ENCODE measurements at places on chromosomes 3 and 15.

DNA sequence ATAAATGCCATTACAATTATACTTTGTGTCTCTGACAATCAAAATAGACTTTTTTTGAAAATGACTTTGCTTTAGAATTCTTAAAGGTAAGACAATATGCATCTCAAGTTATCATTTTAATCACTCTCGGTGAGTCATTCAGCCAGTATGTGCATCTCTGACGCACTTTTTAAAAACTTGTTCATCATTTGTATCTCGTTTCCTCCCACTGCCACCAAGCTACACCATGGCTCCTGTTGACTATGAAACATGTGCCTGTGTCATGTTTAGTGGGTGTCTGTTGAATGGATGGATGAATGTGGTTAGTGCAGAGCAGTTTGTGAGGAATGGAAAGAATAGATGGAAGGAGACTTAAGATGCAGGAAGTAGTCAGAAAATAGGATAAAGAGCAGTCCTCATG lies 68.6 kb downstream of the ARPP21 start:
- DNase-seq = no peak

DNA sequence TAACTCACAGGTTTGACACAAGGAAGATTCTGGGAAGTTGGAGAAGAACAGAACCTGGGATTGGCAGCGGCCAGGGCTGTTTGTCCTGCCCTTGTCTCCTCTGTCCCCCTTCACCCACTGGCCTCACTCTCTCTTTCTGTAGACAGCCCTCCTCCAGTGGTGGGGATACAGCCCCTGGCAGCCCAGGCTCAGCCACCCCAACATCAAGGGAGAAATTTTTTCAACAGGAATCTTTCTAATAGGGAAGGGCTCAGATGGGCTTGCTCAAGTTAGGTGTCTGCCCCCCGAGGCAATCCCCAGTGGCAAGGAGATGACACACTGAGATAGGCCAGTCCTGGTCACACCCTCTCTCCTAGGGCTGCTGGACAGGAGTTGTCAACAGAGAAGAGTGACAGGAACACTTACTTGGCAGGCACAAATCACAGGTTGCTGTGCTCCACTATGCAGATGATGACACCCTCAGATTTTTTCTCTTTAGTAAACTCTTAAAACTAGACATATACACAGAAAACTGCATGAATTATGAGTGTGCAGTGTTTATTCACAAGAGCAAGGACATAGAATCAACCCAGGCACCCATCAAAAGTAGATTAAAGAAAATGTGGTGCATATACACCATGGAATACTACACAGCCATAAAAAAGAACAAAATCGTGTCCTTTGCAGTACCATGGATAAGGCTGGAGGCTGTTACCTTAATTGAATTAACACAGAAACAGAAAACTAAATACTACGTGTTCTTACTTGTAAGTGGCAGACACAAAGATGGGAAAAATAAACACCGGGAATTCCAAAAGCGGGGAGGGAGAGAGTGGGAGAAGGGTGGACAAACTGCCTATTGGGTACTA lies 36.3 kb downstream of the PLA2G4D start:
- DNase-seq = no peak

DNA sequence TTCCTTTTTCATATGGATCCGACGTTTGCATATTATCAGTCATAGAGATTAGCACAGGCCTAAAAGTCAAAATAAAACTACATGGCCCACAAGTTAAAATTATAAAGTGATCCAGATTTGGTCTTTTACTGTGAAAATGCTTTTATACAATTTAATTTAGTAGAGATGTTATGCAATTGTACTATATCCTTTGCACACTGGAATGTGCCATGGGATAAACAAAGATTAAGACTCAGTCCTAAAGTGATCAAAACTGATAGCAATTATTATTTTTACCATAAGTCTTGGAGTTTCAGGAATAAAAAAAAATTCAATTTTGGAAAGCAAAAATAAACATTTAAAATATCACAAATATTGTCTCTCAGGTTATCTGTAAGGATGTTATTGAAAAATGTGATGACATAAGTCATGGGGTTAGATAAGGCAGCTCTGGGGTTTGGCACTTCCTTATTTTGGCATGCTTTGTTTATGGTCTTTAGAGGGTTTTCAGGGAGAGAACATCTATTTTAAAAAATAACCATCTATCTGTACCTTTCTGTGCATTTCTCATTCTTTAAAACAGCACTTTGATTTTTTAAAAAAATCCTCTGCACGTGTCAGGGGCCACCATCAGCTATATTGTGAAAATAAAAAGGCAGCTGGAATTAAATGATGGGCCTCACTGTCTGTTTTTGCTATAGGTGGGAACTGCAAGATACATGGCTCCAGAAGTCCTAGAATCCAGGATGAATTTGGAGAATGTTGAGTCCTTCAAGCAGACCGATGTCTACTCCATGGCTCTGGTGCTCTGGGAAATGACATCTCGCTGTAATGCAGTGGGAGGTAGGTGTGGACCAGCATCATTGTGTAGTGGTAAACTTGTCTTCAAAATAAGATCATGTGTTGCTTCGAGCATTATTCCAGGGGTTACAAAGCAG lies 67.3 kb downstream of the TGFBR2 start:
- DNase-seq = no peak

- DNase-seq = no peak
These were observed 477.4 kb downstream of the NAALADL2 start for GRCh38 chr3:175336406-175337133.

DNA sequence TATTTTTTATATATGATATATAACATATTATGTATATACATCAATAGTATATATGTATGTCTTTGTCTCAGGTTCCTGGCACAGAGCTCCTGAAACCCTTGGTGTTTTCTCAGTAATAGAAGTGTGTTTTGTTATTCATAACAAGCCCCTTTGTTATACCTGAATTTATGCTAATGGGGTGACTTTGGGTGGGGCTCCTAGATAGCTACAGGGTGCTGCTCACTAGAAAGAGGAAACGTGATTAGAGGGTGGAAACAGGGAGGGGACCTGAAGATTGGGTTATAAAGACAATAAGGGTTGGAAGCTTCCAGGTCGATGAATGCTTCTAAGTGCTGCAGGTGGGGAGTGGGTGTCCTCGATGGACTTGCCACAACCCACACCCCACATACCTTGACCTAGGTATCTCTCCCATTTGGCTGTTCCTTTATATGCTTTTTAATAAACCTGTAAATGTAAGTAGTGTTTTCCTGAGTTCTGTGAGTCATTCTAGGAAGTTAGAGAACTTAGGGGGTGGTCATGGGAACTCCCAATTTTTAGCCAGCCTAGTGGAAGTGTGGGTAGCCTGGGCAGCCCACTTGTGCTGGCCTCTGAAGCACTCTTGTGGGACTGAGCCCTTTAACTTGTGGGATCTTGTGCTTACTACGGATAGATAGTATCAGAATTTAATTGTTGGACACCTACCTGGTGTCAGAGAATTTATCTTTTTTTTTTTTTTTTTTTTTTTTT lies 36.9 kb upstream of the C15orf39 start:
- DNase-seq = no peak

GRCh38 chr15:64343222-64343621 lies 12.8 kb downstream of the CSNK1G1 start:
- DNase-seq = no peak

GRCh38 chr3:127819086-127819485 lies 3.2 kb downstream of the MGLL start:
- DNase-seq = no peak

DNA sequence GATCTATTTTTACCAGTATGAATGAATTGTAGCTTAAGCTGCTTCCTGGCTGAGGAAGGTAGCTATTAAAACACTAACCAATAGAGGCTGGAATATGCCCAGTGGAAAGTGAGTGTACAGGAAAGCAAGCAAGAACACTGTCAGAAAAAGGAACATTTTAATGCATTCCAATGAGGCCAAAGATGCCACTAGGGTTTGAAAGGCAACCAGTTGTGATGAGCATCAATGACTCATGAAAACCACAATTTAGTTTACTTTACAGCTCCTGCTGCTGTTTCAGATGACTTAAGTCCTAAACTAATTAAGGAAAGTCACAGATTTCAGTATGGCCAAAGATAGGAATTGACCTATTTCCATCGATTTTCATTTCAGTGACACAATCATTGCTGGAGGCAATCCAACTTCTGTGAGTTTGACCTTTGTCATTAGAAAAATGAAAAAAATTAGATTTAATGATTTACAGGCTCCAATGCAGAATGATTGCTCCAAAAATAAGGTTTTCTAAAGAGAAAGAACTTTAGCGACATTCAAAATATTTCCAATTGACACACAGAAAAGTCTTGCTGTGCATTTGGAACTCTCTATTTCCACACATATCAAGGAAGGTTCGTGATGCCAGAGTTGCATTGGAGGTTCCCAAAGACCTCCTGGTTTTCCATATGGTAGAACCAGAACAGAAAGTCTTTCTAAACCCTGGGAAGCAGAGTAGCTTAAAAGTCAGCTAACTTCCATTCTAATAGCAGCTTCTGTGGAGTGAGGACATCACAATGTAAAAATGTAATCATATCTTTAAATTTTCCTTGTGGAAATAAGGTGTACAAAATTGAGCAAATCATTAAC lies 103.0 kb downstream of the SUCNR1 start:
- DNase-seq = no peak

DNA sequence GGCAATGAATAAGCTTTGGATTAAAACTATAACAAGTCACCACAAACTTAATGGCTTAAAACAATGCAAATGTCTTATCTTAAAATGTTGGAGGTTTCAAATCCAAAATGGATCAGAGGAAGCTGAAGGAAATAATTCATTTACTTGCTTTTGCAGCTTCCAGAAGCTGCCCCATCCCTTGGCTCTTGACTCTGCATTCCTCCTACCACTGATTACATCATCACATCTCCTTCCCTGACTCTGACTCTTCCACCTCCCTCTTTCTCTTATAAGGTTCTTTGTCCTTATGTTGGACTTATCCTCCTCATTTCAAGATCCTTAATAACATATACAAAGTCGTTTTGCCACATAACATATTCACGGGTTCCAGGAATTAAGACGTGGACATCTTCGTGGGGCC lies 982.8 kb upstream of the ROBO1 start:
- no peak for DNase-seq

- no peak for DNase-seq
These were observed 34.0 kb downstream of the TPRA1 start for GRCh38 chr3:127556565-127556964.

GRCh38 chr3:170423001-170423615 lies 4.4 kb downstream of the CLDN11 start:
- no peak for DNase-seq

- DNase-seq = no peak
These were observed 349.7 kb downstream of the TUSC7 start for GRCh38 chr3:117059067-117059955.

- peak; percentile 95 for DNase-seq
These were observed at the start of the genes EAF2 and IQCB1 for GRCh38 chr3:121834671-121835464. Gene EAF2, plus strand, starts transcription at chr3:121835209. Its CDS starts 77 bp downstream, at chr3:121835286. Gene IQCB1, minus strand, starts transcription at chr3:121835060. Its CDS starts 6,100 bp downstream, at chr3:121828960.

DNA sequence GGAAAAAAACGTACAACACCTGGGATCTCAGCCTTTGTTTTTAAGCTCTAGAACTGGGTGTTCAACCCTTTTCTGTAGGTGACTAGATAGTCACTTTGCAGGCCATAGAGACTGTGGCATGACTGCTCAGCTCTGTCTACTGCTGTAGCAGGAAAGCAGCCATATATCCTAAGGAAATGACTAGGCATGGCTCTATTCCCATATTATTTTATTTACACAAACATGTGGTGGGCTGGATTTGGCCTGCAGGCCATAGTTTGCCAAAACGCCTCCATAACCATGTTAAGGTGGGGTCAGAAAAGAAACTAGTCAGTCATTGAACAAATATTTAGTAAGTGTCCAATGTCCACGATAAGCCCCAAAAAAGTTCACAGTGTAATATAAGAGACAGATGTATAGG lies 452.5 kb downstream of the MCTP2 start:
- no peak for DNase-seq

GRCh38 chr3:112129925-112130637 lies 3.0 kb downstream of the GCSAM start:
- DNase-seq = no peak

DNA sequence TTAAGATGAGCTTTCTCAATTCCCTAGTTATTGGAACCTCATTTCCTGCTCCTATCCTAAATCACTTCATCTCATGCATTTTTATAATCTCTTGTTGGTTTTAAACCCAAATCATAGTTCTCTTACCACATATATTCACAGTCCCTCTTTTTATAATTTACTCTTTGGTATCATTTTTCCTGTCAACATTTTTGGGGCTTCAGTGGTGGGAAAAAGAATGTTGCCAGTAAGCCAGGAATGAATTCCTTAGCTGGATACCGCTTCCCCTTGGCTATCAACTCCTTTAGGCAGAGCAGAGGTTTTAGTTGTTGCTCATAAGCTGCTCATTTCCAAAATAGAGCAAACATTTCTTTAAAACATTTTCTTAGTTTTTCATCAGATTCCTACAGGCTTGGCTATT lies 112.3 kb downstream of the GALK2 start:
- DNase-seq = no peak

DNA sequence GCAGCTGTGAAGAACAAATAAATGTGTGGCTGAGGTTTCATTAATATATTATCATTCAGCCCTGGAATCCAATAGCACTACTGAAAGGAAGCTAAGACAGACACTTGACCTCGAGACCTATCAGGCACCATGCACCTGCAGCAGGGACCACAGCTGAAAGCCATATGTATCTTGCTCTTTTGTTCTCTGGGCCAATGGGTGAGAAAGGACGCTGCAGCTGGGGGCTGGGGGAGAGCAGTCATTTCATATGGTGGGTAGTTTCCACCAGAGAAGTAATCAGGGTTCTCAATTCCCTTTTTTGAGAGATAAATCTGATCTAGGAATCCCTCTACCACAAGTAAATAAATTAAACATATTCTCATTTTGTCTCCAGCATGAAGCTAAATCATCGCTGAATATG lies 225.6 kb upstream of the STRIT1 start:
- no peak for DNase-seq

- DNase-seq = no peak
These were observed 119.0 kb upstream of the SATB1 start for GRCh38 chr3:18544146-18544545.

- DNase-seq = no peak
These were observed 45.5 kb downstream of the TEX9 start for GRCh38 chr15:56410721-56411120.

- DNase-seq = no peak
These were observed 180.6 kb downstream of the FOXP1 start for GRCh38 chr3:71402911-71403310.

DNA sequence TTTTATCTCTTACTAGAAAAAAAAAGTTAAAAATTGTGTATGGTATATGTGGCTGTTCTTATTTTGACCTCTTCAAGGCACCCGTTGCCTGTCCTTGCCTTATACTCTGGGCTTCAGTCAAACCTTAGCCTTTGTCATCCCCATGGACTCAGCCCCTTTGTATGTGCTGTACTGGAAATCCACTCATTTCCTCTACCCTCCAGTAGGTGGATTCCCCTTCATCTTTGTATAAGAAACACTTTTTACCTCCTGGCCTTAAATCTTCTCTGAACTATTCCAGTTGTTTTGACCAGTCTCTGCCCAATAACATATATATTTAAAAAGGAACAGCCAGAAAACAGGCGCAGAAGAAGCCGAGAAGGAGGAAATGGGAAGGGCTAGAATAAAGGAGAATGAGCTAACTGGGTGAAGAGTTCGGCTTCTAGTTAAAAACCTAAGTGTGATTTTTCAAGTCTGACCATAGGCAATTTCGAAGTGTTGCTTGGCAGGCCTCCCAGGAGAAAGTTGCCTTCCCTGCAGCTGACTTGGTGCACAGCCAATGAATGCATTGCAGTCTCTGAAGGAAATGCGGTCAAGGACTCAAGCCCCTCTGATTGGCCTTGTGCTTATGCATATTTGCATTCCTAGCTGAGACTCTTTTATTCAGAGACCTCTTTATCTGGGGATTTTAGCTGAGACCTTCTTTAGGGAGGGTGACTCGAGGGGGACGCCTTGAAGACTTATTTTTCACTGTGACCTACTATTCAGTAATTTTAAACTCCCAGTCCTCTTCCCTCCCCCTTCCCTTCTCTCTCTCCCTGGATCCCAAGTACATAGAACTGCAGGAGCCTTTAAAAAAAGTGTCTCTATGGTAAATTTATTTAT lies 277.4 kb downstream of the ROBO1 start:
- no peak for DNase-seq

Data from activated CD4-positive, alpha-beta T cell treated with anti-CD3 and anti-CD28 coated beads, Interleukin-2, amount 50 U/mL, for 1 hour (primary cell).